ENCODE measurements at places on chromosomes 6 and 20. TPM values are rescaled to one million over a fixed set of nuclear protein-coding genes. Genes with fewer than 3 reads are reported as not detected.

The DPPA5 gene
- not detected for polyA plus RNA-seq

The SPATS1 gene
- not detected for polyA plus RNA-seq

The SAMD3 gene
- 0.33 TPM for polyA plus RNA-seq

The SYCP2L gene
- not detected for polyA plus RNA-seq

The EEF1A1 gene
- polyA plus RNA-seq: 5,292 TPM

The SLC32A1 gene
- polyA plus RNA-seq: not detected

The C6orf163 gene
- not detected for polyA plus RNA-seq

The ARMC2 gene
- 1.7 TPM for polyA plus RNA-seq

The GPLD1 gene
- not detected for polyA plus RNA-seq

The HUS1B gene
- not detected for polyA plus RNA-seq

The TMX4 gene
- polyA plus RNA-seq: 55.2 TPM

All from CD14-positive monocyte (primary cell).